Pancreas (tissue), 10 donors: ENCODE measurements at places on chromosomes 16 and 17.
A peak's percentile ranks its signal among the peaks of the same experiment; 100 is the strongest.

GRCh38 chr16:68370581-68371275 is 59.9 kb downstream of the PRMT7 start:
- DNase-seq = no peak

DNA sequence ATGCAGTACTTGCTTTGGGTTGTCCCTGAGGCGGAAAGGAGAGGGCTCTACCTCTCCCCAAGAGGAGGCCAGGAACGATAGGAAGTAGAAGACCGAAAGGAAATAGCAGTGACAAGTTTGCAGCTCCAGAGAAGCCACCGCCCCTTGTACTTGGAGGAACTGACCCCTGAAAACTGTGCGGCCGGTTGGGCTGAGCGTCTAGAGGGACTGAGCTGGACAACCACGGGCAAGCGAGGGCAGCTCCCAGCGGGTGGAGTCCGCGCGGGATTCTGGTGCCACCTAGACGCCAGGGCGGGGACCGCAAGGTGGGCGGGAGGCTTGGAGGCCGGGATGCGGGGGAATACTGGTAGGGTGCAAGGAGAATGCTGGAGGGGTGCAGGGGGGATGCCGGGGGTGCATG is 1.3 kb upstream of the SLC6A4 start:
- peak; percentile 85 for DNase-seq

GRCh38 chr16:31192856-31193642 is 9.5 kb downstream of the PYCARD start:
- DNase-seq = no peak

DNA sequence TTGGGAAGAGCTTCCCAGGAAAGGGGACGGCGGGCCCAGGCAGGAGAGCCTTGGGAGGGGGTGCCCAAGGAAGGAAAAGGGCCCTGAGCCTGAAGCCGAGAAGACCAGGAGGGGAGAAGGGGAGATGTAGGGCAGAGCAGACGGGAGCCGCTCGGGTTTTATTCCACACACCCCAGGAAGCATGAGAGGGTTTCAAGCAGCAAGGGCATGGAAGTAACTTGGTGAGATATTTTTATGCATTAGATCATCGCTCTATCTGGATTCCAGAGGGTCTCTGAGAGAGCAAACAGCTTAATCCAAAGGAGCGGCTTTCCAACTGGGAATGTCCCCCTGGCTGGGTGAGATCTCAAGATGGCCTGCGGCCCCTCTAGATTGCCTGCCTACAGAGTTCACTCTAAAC is 171.0 kb downstream of the IRX3 start:
- no peak for DNase-seq

GRCh38 chr17:33007186-33007585 is 15.5 kb downstream of the SPACA3 start:
- DNase-seq = no peak
